AG08395 (cell line): ENCODE measurements at places on chromosomes 6 and 20.
A peak's percentile ranks its signal among the peaks of the same experiment; 100 is the strongest.

- DNase-seq, result no peak
These were observed 1.7 kb upstream of the FBXO5 start for GRCh38 chr6:152984513-152984872.

- peak; percentile 67 for DNase-seq
These were observed 15.7 kb downstream of the ATG5 start for GRCh38 chr6:106309766-106310373.

- no peak for DNase-seq
These were observed 7.7 kb upstream of the MICB start for GRCh38 chr6:31490115-31490873.

DNA sequence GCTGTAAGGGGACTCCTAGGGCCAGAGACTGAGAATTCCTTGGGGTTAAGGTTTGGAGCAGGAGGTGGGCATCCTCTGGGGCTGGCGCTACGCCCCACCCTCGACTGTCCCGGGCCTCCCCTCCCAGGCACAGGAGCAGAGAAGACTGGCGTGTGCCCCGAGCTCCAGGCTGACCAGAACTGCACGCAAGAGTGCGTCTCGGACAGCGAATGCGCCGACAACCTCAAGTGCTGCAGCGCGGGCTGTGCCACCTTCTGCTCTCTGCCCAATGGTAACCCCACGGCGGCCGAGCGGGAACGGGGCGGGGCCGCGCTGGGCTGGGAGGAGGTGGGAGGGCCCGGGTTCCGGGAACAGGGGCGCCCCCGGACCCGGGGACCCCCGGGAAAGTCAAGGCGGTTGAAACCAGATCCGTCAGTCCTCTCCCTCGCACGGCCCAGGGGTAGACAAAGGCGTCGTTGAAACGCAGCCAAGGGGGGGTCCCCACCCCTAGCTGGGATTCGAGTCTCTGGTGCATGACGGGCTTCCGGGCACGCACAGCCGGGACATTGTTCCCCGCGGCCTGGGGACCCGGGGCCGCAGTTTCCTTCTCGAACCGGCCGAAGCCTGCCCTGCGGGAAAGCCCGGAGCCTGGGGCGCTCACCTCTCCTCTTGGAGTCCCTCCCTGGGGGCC lies 844 bp downstream of the WFDC2 start:
- no peak for DNase-seq

DNA sequence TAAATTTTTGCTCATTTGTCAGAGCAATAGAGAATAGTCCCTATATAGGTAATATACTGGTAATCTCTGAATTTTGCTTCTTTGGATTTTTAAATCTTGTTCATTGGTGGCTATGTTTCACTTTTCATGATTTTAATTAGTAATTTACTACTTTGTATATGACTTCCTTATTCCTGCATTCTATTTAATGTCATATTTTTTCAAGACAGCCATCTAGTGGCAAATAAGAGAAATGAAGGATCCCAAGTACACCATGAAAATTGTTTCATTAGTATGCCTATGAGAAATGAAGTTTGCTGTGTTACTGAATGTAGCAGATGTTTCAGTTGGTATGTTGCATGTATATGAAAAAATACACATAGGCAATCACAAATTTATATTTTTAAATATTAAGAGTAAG lies 82.4 kb downstream of the ZNF292 start:
- DNase-seq, result peak; percentile 45

- DNase-seq, result peak; percentile 49
These were observed 2.7 kb downstream of the CEBPB start for GRCh38 chr20:50193199-50193835.
